ENCODE measurements at places on chromosomes 7 and 10. TPM values are rescaled to one million over a fixed set of nuclear protein-coding genes. Genes with fewer than 3 reads are reported as not detected.

TRIM50 gene
- total RNA-seq = 1.7 TPM

LRGUK gene
- 0.67 TPM for total RNA-seq

PRKCQ gene
- total RNA-seq = 32.2 TPM

ATRNL1 gene
- 3.6 TPM for total RNA-seq

OR6V1 gene
- total RNA-seq = not detected

COMTD1 gene
- total RNA-seq = 74.0 TPM

PARD3 gene
- total RNA-seq = 60.6 TPM

SAP25 gene
- total RNA-seq = not detected

LMOD2 gene
- total RNA-seq = not detected

SRGN gene
- total RNA-seq = 49.8 TPM

ELAPOR2 gene
- total RNA-seq = 31.3 TPM

INSYN2A gene
- not detected for total RNA-seq

ARHGEF35 gene
- total RNA-seq = 44.9 TPM
